Lower leg skin (tissue), 4 donors: ENCODE measurements at places on chromosomes 3 and 15. TPM values are rescaled to one million over a fixed set of nuclear protein-coding genes. Genes with fewer than 3 reads are reported as not detected.

OR5K2 gene
- not detected for total RNA-seq

GRCh38 chr3:2889736-2890135, 220.4 kb downstream of the IL5RA start:
- DNase-seq = no peak

GHRL gene
- not detected for total RNA-seq

DNA sequence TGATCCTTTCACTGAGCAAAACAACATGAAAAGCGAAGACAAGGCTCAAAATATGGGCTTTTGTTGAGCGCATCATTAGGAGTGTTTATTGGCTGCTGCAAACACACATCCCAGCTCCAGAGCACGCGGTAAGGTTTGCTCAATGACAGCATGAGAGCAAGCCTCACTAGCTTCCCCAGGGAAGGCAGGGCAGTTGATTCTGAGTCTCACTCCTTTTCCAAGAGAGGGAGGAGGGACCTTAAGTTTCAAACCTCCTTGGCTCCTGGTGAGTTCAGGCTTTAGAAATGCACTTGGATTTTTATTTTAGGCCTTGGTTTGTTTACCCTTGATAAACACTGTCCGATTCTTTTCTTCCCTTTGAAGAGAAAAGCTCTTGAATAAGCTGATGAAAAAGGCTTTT, 69.1 kb upstream of the CACNA2D3 start:
- DNase-seq = no peak
